ENCODE measurements at places on chromosomes 4 and X. TPM values are rescaled to one million over a fixed set of nuclear protein-coding genes. Genes with fewer than 3 reads are reported as not detected.

OTC gene
- not detected for total RNA-seq

NXF2B gene
- not detected for total RNA-seq

ETNPPL gene
- 0.51 TPM for total RNA-seq

TIGD4 gene
- total RNA-seq = 1.5 TPM

GRIPAP1 gene
- 34.7 TPM for total RNA-seq

ZNF185 gene
- 11.7 TPM for total RNA-seq

PRSS12 gene
- total RNA-seq = 0.42 TPM

DCHS2 gene
- total RNA-seq = 0.09 TPM

HOPX gene
- 1.2 TPM for total RNA-seq

UCHL1 gene
- 36.3 TPM for total RNA-seq

GRCh38 chrX:13763489-13763888 lies 28.9 kb downstream of the OFD1 start:
- H3K27me3 ChIP-seq = no peaks in the 10 kb centered on the region
- no peak overlapping the region for H3K27ac ChIP-seq
- peaks cover 4% of the 10 kb centered on the region for H3K4me1 ChIP-seq
- DNase-seq = no peak
- no peak overlapping the region for H3K4me3 ChIP-seq

DNA sequence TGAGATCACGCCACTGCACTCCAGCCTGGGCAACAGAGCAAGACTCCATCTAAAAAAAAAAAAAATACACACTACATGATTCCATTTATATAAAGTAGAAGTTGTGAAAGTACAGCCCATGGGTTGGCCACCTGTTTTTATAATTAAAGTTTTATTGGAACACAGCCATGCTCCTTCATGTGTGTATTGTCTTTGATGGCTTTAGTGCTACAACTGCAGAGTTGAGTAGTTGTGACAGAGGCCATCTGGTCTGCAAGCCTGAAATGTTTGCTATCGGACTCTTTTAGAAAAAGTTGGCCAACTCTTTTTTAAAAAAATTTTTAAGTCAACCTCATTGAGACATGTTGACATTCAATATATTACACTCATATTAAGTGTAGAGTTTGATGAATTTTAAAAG lies 41.2 kb upstream of the DUSP21 start:
- DNase-seq = no peak
- H3K4me3 ChIP-seq = no peak overlapping the region
- no peak overlapping the region for H3K27ac ChIP-seq
- H3K4me1 ChIP-seq = no peaks in the 10 kb centered on the region
- H3K36me3 ChIP-seq = no peaks in the 10 kb centered on the region
- H3K27me3 ChIP-seq = no peaks in the 10 kb centered on the region

GRCh38 chrX:13126775-13127174 lies 82.4 kb upstream of the FAM9C start:
- H3K27ac ChIP-seq = no peak overlapping the region
- no peak for DNase-seq
- H3K4me1 ChIP-seq = no peaks in the 10 kb centered on the region
- no peak overlapping the region for H3K4me3 ChIP-seq
- no peaks in the 10 kb centered on the region for H3K27me3 ChIP-seq

- H3K27ac ChIP-seq = no peak overlapping the region
- H3K4me1 ChIP-seq = no peaks in the 10 kb centered on the region
- H3K4me3 ChIP-seq = no peak overlapping the region
- DNase-seq = peak; percentile 52
Measured at GRCh38 chr4:53510321-53510720, 81.0 kb downstream of the LNX1 start.

- peaks cover 10% of the 10 kb centered on the region for H3K4me1 ChIP-seq
- no peak overlapping the region for H3K4me3 ChIP-seq
- DNase-seq = no peak
- no peak overlapping the region for H3K27ac ChIP-seq
- H3K36me3 ChIP-seq = no peaks in the 10 kb centered on the region
- H3K27me3 ChIP-seq = no peaks in the 10 kb centered on the region
Measured at GRCh38 chrX:65679071-65679540, 11.7 kb downstream of the MSN start.

Measured in cardiac muscle cell (in vitro differentiated cells and primary cell).